Fibroblast of skin of left biceps (primary cell): ENCODE measurements at places on chromosomes 4 and X.

GRCh38 chr4:2063557-2064275 is 4.6 kb downstream of the NAT8L start:
- no peak for DNase-seq

- no peak for DNase-seq
These were observed 22.4 kb downstream of the GRXCR1 start for GRCh38 chr4:42914937-42915336.

DNA sequence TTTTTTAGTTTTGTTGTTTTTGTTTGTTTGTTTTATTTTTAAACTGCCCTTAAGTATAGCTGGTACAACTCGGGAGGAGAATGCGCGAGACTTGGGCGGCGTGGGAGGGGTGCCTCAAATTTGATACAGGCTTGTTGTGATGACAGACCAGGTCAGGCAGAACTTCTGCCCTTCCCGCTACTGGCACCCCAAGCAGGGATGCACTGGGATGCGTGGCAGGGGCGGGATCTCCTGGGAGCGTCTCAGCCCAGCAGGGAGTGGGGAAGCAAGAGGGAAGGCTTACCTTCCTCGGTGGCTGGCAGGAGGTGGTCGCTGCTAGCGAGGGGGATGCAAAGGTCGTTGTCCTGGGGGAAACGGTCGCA is 851 bp downstream of the SFRP2 start:
- DNase-seq, result no peak

- peak; percentile 83 for DNase-seq
These were observed 570.4 kb upstream of the DIPK2B start for GRCh38 chrX:45771114-45771513.

DNA sequence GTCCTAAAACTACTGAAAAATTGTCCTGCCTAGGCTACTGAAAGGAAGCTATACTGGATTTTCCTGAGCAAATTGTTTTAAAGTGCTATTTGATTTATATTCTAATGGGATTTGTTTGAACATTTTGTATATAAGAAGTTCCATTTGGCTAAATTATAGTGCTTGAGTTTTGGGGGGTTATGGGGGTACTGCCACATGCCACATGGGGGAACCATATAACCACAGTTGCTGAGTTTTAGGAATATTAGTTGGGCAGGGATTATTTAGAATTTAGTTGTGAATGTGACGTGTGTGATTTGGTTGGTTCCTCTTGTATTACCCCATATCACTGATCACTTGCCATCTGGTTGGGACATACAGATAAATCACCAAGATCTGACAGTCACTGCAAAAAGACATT is 224.5 kb upstream of the TAPT1 start:
- DNase-seq, result no peak

DNA sequence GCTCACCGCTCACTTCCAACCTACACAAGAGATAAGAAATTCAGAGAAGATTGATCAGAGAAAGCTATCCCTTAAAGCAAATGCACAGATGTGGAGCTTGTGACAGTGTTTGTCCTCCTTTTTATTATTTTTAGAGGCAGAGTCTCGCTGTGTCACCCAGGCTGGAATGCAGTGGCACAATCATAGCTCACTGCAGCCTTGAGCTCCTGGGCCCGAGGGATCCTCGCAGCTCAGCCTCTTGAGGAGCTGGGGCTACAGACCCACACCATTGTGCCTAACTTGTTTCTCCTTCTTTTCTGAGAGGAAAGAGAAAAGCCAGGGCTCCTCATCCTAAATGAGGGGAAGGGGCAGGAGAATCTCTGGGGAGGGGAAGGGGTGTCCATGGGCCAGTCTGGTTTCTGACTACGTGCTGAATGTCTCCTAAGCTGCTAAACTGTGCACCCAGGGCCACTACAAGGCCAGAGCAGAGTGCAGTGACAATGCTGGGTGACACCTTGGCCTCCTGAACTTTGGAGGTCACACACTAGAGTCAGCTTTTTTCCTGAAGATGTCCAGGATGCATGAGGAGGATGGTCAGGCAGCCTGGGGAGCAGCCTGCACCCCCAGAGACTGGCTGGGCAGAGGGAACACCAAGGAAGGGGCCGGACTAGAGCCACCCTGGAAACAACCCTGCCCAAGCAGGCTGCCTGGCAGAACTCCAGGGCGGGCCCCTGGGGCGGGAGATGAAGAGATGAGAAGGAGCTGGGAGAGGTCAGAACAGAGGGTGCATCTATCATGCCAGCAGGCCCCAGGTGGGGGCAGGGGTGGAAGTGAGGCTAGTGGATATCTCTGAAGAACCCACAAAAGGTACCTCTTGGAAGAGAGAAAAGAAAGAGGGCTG is 55.5 kb upstream of the PROM1 start:
- DNase-seq, result no peak

DNA sequence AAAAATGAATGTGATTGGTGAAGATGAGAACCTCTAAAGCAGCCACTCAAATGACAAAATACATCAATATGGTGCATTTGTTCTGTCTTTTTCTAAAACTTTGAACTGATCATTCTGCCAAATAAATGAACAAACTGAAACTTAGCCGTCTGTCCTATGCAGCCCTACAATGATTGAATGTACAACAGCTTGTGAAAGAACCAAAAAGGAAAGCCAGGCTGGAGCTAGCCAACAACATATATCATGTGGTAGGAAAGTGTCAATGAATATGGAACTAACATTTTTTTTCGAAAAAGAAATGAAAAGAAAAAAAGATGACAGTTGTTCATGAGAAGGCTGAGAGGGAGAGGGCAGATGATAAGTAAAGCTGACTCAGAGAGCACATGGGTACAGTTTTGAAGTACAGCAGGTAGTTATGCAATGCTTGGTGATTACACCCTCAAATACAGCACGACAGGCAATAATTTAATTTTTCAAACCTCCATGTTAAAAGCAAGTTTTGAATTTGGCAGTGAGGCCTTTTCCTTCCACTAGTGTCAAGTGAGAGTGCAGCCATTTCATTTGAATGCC is 21.2 kb upstream of the SLC7A11 start:
- no peak for DNase-seq

DNA sequence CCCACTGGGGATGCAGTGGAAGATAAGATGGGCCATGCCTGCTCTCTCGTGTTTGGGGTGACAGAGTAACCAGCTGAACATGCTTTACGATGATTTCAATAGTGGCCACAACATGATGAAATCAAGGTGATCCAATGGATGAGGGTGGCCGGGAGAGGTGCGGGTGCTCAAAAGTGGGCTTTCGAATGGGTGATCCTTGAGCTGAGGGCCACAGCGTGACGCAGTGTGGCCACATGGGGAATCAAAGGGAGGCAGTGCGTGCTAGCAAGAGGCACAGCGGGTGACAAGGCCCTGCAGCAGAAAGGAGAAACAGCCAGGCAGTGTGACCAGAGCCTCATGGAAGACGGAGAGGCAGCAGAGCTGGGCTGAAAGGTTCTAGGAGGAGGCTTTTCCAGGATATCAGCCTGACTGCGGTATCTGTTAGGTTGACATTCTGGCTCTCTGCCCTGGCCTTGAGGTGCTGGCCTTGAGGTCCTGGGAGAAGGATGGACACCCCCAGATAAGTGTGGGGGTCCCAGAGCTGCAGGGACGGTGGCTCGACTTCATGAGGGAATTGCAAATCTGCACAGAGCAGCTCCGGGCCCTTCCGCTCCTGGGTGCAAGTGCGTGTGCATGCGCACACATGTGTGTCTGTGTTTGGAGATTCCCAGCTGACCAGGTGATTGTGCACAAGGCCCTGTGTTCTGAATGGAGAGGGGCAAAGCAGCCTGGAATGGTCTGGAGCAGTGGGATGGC is 38.0 kb upstream of the GPR78 start:
- no peak for DNase-seq

DNA sequence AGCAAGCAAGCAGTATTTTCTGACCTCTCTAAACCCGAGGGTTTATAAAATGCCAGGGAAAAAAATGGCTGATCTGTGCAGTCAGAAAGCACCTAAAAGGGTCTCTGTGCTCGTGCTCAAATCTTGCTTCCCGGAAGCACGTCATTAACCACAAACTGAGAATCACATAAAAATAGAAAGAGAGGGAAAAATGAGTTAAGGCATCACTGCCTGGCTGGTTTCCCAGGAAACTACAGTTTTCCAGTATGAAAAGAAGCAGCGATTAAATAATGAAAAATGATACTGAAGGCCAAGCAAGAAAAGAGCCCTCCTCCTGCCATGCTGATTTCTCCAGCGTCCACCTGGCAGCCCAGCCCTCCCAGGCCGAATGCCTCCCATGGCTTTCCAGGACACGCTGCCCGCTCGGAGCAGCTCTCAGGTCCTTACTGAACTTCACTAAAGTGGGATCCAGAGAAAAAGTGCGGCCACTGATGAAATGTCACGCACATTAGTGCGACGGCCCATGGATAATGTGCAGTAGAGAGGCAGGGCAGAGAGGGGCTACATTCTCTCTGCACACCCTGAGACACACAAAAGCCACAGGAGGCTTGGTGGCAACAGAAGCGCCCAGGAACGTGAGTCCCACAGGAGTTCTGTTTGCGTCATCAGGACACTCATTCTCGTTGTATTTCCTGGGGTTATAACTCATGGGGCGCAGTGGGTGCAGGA is 80.4 kb downstream of the WFS1 start:
- DNase-seq, result no peak

- no peak for DNase-seq
These were observed 199.3 kb upstream of the GRID2 start for GRCh38 chr4:92104506-92104905.

DNA sequence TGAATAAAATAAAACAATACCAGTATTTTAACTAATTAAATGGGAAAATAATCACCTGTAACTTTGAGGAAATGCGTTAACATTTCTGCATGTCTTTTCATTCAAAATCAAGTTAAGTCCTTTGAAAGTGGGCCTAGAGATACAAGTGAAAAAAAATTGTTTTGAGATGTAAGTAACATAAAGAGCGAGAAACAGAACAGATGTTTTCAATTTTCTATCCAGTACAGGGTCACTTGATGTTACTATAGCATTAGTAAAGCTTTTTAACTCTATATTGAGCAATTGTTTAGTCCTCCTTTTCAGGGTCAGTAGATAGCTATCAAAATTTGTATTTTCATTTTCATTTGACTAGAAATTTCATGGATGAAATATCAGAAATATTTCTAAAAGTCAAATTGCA is 761.4 kb downstream of the CCSER1 start:
- no peak for DNase-seq

GRCh38 chr4:19748519-19749479 is 502.9 kb upstream of the SLIT2 start:
- peak; percentile 78 for DNase-seq

DNA sequence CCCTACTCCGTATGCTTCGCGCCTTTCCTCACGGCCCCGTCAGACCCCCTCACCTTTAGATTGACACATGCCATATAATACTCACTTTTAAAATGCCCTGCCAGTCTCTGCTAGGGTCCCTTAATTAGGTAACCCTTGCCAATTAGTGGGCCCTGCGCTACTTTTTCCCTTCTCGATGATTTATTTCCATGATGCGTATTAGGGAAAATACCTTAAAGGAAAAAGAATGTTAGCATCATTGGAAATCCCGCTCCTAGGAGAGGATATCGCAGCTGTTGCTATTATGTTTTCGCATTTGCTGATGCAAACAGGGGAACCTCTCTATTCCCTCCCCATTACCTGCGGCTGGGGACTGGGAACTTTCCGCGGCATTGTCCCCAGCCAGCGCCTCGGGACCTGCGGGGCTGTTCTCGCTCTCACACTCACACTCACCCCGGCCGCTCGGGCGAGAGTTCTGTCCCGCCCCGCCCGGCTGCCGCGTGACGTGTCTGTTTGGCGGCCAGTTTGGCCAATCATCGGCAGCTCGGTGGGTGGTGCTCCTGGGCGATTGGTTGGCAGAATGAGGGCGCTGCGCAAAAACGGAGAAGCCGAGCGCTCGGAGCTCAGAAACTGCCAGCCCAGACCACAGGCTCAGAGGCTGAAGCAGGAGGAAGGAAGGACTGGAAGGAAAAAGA is at the start of gene PCDH10:
Gene PCDH10, plus strand, starts transcription at position 605 of the 674 bp plus-strand sequence. CDS start 847 bp downstream, outside the sequence.
- peak; percentile 83 for DNase-seq

GRCh38 chrX:40736170-40736505 is 796 bp upstream of the MED14 start:
- no peak for DNase-seq

GRCh38 chr4:475962-476361 is 23.0 kb downstream of the ZNF721 start:
- no peak for DNase-seq

DNA sequence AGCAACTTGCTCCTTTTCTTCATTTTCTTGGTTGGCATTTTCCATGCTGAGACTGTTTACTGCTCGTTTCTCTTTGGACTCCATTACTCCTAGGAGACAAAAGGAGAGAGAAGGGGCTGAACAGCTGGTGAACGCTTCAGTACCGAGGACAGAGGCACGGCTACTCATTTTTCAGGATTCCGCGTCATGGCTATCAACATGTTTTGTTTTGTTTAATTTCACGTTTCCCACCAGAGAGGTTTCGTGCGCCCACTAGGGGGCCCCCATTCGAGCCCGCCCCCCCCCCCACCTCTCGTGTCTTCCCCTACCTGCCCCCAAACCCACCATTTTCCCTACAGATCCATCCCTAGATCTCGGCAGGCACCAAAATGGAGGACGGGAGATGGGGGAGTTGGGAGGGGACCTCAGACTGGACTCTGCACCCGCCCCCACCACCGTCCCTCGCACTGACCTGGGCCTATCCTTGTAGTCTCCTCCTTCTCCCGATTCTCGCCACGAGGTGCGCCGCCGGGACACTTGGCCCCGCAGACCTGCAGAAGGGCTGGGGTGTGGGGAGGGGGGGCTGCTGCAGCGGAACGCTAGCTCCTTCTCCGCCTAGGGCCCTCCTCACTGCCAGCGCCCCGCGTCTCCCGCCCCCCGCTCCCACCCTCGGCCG is 653 bp downstream of the BEX1 start:
- peak; percentile 0 for DNase-seq

DNA sequence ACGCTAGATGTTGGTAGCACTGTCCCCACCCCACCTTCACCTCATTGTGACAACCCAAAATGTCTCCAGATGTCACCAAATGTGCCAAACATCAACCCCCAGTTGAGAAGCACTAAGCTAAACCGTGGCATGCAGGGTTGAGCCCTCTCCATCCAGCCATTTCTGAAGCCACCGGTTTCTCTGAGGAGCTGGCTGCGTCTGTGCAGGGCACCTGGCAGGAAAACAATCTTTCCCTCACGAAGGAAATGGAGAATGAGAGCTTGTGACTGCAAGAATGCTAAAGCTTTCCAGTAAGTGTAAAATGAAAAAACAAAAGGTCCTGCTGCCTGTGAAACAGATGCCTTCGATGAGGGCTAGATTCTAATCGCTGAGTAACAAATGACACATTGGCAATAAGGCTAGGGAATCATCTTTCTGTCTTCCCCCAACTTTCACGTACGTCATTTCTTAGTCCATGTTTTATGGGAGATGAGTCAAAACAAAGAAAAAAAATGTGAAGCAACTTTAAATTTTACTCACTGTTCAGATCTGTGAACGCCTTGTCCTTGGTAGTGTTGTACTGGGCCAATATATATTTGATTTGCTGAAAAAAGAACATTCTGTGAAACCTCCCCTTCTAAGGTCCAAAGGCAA is 59.9 kb downstream of the PROM1 start:
- DNase-seq, result no peak

DNA sequence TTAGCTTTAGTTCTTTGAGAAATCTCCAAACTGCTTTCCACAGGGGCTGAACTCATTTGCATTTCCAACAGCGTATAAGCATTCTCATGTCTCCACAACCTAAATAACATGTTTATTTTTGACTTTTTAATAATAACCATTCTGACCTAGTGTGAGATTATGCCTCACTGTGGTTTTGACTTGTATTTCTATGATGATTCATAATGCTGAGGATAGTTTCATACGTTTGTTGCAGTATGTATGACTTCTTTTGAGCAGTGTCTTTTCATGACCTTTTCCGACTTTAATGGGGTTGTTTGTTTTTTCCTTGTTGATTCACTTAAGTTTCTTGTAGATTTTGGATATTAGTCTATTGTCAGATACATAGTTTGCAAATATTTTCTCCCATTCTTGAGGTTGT is 1833.0 kb upstream of the PCDH10 start:
- no peak for DNase-seq

GRCh38 chr4:27276307-27277073 is 415.8 kb downstream of the STIM2 start:
- DNase-seq, result peak; percentile 13
